ENCODE measurements at places on chromosomes 7 and 10.

- DNase-seq, result no peak
These were observed 18.5 kb upstream of the PLEKHS1 start for GRCh38 chr10:113732966-113733365.

DNA sequence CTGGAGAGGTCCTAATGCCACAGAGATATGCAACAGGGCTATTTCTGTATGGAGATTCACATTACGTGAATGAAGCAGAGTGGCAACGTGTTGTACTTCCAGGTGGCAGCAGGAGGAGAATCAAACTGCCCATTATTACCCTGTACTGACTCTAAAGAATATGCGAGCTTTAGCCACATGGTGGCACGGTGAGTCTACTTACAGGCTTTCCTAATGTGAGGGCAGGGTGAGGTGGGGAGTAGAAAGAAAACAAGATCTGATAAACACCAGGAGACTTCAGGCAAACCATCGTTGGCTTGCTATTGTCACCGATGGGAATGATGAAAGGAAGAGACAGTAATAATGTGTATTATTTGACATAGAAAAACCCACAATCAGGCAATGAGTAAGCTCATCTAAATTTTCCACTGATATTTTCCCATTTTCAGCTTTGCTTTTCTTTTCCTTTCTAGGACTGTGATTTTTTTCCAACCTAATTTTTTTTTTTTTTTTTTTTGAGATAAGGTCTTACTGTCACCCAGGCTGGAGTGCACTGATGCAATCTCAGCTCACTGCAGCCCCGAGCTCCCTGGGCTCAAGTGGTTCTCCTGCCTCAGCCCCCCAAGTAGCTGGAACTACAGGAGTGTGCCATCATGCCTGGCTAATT lies 164.3 kb downstream of the BTAF1 start:
- peak; percentile 65 for DNase-seq

DNA sequence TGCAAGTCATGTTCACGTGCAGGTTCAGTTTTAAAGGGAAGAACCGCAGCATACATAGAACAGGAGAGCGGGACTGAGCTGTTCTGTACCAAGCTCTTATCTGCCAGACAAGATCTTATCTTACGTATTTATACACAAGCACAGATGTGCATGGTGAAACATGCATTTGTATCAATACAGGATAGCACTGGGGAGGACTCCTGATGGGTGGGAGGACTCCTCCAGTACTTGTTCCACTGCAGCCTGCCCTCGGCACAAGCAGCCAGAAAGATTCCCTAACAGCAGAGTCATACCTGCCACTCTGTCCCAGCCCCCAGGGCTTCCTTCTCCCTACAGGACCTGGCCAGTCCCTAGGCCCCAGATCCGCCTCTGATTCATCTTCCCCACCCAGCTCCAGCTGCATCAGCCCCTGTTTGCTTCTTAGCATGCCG lies 13.2 kb upstream of the PRKCQ start:
- DNase-seq, result no peak

DNA sequence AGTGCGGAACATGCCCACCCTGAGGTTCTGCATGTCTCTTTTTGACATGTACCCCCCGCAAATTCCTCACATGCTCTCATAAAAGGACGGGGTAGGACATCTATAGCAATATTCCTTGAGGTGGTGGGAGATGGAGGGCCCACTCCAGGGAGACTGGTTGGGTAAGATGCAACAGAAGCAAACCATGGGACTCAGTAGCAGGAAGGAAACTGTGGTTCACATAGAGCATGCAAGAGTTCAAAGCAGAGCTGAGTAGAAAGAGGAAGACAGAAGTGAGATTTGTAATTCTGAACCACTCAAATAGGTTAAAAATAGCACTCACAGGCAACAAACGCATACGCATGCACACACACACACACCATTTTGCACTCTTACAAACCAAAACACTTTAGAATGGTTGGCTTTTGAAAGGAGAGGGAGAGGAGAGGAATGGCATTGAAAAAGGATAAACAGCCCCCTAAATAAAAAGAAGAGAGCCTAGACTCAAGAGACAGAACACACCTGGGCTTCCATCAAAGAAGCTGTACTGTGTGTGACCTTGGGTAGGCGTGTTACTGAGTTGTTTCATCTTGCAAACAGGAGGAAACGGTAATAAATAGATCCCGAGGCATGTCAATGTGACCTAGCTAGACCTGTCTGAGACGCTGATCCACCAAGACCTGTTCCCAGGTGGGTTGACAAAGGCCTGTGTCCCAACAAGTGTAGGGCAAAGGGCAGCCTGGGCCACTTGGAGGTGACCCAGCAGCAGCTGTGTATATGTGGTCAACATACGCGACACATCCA lies 77.6 kb upstream of the LRRC4 start:
- no peak for DNase-seq

GRCh38 chr10:125661941-125662515 lies 20.9 kb downstream of the TEX36 start:
- DNase-seq, result no peak

DNA sequence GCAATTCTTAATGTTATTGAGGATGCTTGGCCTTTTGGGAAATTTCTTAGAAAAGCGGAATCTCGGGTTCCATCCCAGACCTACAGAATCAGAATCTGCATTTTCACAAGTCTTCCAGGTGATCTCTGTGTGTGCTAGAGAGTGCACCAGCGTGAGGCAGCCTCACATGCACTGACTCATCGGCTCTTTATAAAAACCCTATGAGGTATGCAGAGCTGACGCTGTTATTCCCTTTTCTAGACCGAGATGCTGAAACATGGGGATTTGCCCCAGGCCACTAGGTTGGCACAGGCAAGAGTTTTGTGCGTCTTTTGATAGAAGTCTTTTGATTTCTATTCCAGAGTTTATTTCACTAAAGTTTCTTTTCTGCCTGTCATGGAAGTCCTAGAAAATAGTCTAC lies 61.2 kb downstream of the CDCA7L start:
- no peak for DNase-seq

DNA sequence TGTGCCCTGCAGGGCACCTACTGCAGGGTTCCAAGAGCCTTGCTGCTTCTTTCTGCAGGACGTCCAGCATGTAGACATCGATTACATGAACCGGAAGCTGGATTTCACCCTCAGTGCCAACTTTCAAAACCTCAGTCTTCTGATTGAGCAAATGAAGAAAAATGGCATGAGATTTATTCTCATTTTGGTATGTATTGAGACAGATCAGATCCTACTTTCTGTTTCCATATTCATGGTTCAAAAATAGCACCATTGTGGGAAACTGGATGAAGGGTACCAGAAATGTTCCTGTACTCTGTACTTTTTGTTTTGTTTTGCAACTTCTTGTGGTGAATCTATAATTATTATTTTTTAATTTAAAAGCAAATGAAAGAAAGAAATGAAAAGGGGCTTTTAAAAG lies 64.1 kb downstream of the MGAM2 start:
- no peak for DNase-seq

All from neuronal stem cell (in vitro differentiated cells).